Caudate nucleus (tissue), 63 donors: ENCODE measurements at places on chromosomes 1 and 21.

- DNase-seq = no peak
Measured at GRCh38 chr1:110339407-110340206, 430 bp downstream of the RBM15 start.

DNA sequence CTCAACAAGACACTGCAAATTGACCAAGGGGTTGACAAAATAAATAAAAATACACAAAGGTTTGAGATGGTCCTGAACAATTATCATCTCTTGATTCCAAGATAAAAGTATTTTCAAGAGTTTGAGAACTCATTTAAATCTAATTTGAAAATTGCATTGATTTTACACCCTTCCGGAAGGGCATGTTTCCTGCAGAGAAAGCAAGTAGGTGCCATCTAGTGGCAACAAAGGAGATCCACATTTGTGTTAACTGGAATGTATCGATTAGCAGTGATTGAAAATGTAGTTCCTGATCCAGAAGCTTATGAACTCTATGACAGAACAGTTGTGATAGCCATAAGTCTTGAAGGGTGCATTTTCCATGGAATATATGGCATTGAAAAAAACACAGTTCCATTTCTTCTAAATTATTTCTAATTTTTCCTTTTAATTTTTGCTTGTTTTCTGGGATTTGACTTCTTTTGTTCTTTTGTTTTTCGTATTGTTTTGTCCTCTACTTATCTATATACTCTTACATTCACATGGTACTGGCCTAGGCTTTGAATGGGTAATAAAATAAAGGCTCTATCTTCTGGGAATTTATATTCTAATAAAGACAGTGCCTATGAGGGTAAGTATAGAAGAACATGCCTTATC lies 143.7 kb downstream of the DNM3 start:
- no peak for DNase-seq

DNA sequence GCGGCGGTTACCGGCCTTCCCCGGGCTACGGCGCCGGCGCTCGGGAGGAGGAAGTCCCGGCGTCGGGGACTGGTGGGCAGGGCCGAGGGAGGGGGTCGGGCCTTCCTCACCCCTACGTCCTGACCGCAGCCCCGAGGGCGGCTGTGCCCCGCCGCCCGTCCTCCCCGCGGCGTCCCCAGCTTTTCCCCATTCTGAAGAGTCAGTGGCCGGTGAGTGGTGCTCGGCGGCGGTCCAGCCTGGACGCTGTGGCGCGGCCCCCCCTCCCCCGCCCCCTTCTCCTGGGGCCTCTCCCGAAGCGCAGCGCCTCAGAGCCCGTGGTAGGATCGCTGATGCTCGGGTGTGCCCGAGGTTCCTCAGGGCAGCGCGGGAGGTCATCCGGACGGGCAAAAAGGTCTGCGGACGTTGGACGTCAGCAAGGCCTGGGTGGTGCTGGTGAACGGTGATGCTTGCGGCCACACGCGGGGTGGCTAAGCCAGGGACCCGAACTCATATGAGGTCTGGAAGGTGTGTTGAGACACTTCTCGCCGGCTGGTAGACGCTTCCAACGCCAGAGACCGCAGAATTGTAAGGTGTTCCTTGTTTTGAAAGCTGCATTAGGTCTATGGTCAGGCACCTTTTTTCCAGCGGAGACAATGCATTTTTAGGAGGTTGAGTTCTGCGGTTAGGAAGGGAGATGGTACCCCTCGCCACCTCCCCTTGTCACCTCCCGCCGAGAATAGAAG lies 725 bp downstream of the SLC25A33 start:
- DNase-seq = peak; percentile 55

DNA sequence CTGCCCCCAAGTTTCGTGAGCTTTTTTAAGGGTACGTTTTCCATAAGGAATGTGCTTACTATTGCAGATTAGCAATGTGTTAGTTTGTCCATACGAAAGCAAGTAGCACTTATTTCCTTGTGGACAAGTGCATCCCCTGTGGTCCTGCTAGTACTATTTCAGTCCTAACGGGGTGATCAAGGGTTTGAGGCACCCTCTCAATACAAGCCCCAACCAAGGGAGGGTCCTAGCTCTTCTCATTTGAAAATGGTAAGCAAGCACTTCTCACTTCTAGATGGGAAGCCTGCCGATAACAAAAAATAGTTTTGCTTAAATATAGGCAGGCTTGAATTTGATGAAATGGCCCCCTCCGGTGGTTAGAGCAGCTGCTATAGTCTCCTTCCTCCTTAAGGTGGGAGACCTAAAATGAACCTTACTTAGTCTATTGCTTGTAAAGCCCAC lies 64.0 kb upstream of the HMCN1 start:
- no peak for DNase-seq

- no peak for DNase-seq
Measured at GRCh38 chr1:29393451-29393826, 157.1 kb downstream of the PTPRU start.

DNA sequence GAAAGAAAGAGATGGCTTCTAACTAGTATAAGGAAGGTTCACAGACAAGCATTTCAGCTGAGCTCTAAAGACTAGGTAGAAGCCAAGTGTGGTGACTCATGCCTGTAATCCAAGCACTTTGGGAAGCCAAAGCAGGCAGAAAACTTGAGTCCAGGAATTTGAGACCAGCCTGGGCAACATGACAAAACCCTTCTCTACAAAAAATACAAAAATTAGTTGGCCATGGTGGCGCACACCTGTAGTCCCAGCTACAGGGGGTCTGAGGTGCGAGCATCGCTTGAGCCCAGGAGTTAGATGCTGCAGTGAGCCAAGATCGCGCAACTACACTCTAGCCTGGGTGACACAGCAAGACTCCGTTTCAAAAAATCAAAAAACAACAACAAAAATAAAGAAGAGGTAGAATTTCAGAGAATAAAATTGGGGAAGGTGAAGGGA lies 27.8 kb downstream of the FBXO42 start:
- no peak for DNase-seq

GRCh38 chr21:28325618-28326017 lies 667.1 kb downstream of the LTN1 start:
- no peak for DNase-seq

- no peak for DNase-seq
Measured at GRCh38 chr1:156642265-156643048, 540 bp downstream of the BCAN start.

DNA sequence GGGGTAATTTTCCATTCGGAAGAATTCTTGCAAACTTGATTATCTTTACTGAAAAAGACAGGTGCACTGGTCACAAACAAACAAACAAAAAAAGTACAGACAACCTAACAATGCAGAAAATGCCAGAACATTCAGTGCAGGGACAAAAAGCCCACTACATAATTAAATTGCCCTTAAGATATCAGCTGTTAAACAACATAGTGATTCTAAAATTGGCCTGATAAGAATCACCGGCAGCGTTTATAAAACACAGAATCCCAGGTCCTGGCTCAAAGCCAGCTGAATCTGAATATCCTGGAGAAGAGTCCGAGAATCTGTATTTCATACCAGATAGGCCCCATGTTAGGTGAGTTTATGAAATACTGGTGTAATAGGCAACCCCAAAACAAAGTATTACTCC lies 6.1 kb downstream of the PLPP3 start:
- DNase-seq = no peak
